ENCODE measurements at places on chromosomes 7 and 10.

DNA sequence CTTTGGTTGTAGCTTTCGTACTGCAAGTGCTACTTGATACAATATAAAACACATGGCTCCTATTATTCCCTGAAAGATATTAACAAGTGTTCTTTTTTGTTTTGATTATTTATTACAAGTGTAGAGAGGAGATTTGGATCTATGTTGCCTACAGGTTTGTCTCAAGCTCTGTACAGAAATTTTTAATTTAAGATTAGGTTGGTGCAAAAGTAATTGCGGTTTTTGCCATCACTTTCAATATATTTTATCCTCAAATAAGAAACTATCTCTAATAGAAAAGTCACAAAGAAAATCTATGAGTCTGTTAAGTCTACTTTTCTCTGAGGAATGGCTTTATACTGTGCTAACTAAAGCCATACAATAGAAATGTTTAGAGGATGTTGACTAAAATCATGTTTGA lies 1086.1 kb downstream of the GRM8 start:
- no peak for DNase-seq

DNA sequence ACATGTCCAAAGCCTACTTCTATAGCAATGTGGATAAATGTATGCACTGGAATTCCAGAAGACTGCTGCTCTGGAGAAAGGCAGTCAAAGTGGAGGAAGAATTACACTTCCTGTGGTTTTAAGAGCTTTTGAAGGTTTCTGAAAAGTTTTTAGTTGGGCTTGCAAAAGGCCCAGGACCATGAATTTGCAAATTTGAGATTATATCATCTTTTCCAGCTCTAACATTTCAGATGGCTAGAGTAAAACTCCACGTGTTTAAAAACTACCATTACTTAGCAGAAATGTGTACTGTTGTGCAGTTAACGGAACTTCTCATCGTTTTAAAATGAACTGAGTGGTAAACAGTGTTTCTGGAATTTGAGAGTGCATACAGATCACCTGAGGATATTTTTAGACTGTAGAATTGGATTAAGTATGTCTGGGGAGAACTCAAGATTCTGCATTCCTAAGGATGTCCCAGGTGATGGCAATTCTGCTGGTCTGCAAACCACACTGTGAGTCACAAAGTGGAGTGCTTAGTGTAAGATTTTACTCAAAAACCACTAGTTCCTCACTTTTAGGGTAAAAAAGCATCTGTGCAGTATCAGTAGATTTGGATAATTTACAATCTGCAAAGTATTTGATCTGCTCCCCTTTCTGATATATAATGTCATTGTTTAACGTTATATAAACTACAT lies 32.9 kb upstream of the CCDC71L start:
- DNase-seq = no peak

DNA sequence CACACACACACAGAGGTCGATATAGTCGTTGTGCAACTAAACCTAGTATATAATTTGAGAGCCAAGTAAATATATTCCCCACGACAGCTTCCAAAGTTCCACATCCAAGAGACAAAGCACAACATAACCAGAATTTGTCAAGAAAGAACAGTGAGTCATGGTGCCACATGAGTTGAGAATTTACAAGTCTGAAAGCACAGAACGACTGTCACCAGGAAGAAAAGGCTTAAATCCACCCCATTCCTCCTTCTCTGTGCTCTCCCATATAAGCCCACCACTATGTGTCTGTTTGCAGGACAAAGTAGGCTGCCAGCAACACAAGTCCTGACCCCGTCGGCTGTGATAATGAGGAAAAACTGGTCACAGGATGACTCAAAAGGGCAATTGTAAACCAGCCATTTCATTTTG lies 32.8 kb downstream of the GSAP start:
- no peak for DNase-seq

DNA sequence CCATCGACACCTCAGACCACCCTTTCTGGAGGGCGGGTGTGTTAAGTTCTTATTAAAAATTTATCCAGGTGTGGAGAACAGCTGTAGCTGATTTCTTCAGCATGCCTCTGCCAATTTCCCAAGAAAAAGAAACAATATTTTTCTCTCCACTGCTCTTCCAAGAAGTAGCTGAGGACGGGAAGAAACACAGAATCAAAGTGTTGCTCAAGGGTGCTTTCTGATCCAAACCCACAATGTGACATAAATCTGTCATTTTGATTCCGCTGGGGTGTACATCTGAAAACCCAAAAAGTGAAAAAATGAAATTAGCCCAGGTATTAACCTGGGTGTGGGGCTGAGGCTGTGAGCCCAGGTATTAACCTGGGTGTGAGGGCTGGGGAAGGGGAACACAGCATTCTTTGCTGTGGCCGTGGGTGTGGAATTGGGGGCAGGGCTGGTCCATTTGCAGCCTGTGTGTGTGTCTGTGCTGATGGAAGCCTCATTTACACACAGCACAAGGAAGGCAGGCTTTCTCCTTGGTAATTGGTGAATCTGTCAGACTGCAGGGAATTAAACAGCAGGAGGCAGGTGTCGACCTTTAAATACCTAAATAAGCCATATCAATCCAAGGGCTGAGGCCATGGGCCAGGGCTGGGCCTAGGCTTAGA lies 48.4 kb upstream of the CCDC3 start:
- no peak for DNase-seq

GRCh38 chr7:94871132-94871531 lies 36.3 kb upstream of the PPP1R9A start:
- DNase-seq = no peak

DNA sequence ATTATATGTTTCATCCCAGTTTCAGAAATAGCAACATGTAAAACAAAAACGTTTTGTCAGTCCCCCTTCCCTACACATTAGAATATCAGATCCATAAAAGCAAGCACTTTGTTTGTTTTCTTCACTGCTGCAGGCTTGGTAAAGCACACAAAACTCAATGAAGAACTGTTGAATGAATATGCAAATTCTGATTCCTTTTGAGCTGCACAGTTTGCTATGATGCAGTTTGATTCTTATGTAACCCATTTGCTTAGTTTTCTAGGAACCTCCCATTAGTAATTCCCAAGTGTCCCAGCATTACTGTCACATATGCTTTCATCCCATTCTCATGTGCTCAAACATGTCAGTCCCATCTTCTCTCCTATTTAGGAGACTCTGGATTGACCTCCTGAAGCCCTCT lies 26.1 kb upstream of the CHCHD3 start:
- DNase-seq = no peak

- no peak for DNase-seq
Observed at GRCh38 chr10:69959911-69960310, 92.7 kb upstream of the MACROH2A2 start.

DNA sequence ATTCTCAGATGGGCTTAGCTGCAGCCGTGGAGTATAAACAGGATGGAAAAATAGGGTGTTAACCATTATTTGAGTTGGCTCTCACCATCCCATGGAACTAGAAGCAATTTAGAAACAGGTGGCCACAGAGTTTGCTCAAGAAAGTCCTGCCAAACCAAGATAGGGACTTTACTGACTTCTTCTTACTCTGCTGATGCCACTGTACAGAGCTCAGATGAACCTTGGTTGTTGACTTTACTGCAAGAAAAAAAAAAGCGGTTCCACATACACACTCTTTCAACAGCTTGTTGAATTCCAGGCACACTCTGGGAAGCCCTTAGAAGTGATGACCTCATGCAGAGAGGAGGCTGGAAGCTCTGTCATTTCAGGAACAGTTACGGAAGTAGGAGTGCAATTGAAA lies 753.4 kb downstream of the NRG3 start:
- DNase-seq = no peak

DNA sequence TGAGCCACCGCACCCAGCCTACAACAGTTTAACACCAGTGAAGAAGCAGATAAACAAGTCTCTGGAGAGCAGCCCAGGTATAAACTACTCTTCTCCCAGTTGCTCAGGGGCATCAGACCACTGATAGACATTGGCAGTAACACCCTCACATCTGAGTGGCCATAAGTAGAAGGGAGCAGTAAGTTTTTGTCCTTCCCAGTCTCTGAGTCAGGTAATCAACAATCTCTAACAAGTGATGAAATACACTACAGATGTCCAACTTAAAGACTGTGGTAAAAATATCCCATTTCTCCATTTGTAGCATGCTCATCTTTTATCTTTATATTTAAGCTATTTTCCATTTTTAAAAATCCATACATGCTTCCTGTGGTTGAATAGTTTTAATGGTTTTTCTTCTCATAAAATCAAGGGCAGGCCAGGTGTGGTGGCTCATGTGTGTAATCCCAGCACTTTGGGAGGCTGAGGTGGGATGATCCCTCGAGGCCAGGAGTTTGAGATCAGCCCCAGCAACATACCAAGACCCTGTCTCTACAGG lies 78.6 kb downstream of the GSAP start:
- DNase-seq = no peak

DNA sequence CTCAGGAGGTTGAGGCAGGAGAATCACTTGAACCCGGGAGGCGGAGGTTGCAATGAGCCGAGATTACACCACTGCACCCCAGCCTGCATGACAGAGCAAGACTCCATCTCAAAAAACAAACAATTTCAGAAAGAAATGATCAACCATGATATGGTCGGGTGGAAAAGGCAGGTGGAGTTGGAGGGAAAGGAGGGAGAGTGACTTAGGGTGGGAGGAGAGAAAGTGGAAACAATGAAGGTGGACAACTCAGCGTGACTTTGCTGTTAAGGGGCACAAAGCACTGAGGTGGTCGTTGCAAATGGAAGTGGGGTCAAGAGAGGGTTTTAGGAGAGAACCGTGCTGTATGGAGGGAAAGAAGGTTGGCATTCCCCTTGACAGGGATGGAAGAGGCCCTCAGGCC lies 30.0 kb upstream of the FXYD4 start:
- no peak for DNase-seq

- DNase-seq = no peak
Observed at GRCh38 chr7:97307521-97308108, 190.1 kb downstream of the SDHAF3 start.

DNA sequence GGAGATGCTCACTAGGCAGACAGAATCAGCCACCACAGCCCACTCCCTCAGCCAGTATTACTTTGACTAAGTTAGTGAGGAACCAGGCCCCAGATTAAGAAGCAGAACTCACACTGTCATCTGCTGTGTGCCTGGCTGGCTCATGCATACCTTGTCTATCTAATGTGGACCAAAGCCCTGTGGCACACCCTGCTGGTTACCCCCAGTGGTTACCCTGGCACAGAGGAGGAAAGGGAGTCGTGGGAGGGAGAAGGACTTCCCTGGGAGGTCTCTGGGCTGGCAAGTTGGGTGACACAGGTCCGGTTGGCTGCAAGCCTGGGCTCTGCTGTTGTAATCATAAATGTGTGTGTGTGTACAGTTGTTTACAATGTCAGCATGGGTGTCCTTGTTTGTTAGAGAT lies 7.5 kb upstream of the SH2D4B start:
- no peak for DNase-seq

- peak; percentile 92 for DNase-seq
Observed at GRCh38 chr7:5477723-5478531, 54.3 kb upstream of the TNRC18 start.

DNA sequence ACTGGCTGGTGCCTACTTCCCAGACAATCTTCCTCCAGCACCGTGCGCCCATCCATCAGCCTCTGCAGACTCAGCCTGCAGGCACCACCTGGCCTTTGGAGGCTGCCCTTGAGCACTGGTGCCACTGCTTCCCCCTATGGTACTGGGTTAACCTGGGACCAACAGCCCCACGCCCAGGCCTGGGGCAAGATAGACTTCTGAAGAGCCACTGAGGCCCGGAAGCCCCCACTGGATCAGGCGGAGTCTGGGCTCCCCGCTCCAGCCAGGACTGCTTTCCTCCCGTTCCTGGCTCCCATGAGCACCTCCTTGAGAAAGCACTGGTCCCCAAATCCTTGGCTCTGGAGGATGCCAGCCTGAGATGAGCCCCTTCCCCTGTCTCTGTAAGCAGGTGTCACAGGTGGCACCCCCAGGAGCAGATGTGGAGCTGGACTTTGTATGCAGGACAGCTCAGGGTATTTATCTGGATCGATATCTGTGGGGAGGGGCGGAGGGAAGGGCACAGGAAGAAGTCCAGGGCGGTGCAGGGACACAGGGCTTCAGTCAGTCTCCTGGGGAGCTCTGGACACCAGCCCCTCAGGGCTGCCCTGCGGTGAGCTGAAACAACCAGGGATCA lies 206.5 kb upstream of the PPP2R2D start:
- DNase-seq = no peak

- no peak for DNase-seq
Observed at GRCh38 chr10:110174816-110175215, 32.6 kb upstream of the MXI1 start.

GRCh38 chr7:78529392-78529791 lies 730.8 kb downstream of the PHTF2 start:
- DNase-seq = no peak

DNA sequence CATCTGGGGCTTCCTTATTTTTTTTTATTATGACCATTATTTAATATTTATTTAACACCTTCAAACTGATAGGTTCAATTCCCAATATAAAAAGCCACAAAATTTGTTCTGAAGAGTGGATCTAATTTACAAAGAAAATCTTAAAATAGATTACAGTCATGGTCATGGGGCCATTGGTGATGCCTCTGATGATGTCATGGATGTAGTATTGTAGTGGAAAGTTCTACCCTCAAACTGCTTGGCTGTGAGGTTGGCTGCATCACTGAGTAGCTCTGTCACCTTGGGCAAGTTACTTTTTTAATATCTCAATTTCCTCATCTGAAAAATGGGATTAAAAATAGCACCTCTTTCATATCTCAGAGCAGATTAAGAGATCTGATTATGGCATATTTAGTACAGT lies 128.5 kb downstream of the DKK1 start:
- no peak for DNase-seq

GRCh38 chr10:123595661-123596060 lies 70.5 kb upstream of the GPR26 start:
- no peak for DNase-seq

GRCh38 chr10:98302741-98303365 lies 34.9 kb upstream of the LOXL4 start:
- no peak for DNase-seq

GRCh38 chr7:68619526-68619925 lies 978.7 kb upstream of the AUTS2 start:
- DNase-seq = no peak

- no peak for DNase-seq
Observed at GRCh38 chr10:91907914-91908336, 1.4 kb downstream of the FGFBP3 start.

DNA sequence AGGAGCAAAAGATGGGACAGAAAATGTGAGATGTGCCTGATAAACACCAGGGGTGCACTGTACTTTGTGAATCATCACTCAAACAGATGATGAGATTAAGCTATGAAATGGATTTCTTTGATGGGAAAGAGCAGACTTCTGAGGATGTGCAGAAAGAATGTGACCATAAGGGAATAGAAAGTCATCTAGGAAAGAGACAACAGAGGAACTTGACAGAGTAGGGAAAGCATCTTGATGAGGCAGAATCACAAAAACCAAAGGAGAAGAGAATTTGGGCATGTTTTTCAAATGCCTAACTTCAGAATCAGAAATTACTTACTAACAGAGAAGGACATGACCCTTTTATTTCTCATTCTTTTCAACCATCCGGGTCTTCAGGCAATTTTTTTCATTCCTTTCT lies 82.4 kb upstream of the LRRTM3 start:
- no peak for DNase-seq

DNA sequence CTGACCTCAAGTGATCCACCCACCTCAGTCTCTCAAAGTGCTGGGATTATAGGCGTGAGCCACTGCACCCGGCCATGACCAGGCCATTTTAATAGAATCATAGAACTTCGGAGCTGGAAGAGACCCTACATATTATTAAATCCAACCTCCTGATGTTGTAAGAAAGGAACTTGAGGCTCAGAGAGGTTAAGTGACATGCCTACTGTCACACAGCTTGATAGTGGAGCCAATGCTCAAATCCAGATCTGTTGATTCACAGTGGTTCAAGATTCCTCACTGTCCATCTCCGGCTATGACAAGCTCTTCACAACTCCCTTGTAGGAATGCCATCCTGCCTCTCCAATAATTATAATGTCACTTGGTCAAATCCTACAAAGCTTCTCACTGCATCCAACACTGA lies 65.3 kb downstream of the MYOF start:
- DNase-seq = no peak

Data from D341Med (cell line).